Type B pancreatic cell (in vitro differentiated cells): ENCODE measurements at places on chromosomes 5 and 9. TPM values are rescaled to one million over a fixed set of nuclear protein-coding genes. Genes with fewer than 3 reads are reported as not detected.
A peak's percentile ranks its signal among the peaks of the same experiment; 100 is the strongest.

BTNL8 gene
- total RNA-seq: 0.87 and 2.0 TPM in 2 replicates

SURF1 gene
- 40.8 and 46.9 TPM in 2 replicates for total RNA-seq

FRMD3 gene
- total RNA-seq: 4.5 and 8.0 TPM in 2 replicates

PLPPR1 gene
- 3.2 and 6.2 TPM in 2 replicates for total RNA-seq

SMC2 gene
- 19.1 and 40.5 TPM in 2 replicates for total RNA-seq

CSF2 gene
- not detected in 2 replicates for total RNA-seq

BASP1 gene
- 131 and 197 TPM in 2 replicates for total RNA-seq

TMEM252 gene
- 0.67 and 0.80 TPM in 2 replicates for total RNA-seq

DNA sequence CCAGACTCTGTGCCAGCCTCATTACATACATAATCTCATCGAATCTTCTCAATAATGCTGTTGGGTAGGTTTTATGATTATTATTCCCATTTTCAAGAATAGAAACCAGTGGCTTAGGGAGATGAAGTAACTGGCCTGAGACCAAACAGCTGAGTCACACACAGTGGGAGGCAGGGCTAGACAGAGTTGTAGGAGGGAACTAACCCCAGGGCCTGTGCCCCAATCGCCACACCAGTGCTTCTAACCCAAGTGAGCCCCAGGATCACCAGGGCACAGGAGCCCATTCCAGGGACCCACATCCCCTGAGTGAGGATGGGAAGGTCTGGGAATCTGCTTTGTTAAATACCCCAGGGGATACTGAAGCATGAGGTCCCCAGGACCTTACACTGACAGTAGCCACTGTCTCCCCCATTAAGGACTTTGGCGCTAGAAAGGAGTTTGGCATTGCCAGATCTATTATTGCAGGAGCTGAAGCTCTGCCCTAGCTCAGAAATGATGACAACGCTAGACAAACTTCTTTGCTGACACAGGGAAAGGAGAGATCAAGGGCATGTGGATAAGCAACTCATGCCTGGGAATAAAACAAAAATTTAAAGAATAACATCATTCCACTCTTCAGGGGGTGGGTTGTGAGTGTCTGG, 63.8 kb upstream of the PPARGC1B start:
- peak; percentile 47 for DNase-seq

GRCh38 chr5:41465493-41466171, 44.8 kb downstream of the PLCXD3 start:
- DNase-seq: no peak

DNA sequence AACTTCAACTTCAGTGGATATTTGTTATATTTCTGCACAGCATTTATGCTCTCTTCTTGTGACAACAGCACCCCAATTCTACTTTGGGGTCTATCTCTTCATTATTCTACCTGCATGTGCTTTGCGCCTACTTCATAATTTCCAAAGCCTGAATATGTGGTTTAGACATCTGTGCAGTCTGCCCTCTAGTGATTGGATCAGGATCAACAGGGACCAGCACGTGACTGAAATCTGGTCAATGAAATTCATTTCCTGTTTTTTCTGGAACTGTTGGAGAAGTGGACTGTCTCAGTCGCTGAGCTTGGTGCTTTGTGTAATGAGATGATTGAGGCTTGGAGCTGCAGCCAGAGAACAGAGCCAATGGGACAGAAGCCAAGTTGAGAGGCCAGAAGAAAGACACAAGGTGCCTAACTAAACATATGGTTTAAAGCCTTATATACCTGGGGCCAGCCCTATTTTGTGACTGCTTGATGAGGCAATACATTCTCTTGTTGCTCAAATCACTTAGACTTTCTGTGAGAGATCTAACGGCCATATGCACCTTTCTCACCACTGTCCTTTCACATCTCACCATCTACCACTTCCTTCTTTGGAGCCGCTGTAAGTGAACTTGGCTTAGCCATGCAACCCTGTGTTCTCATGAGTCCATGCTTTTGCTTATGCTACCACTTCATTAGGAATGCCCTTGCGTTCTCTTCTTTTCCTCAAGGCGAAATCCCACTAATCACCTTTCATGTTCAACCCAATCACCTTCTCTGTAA, 68.8 kb upstream of the PPP2R2B start:
- DNase-seq: no peak

GRCh38 chr9:100637787-100638186, 59.9 kb downstream of the CAVIN4 start:
- DNase-seq: no peak

- no peak for DNase-seq
Measured at GRCh38 chr9:9973062-9973461, 639.7 kb downstream of the PTPRD start.

DNA sequence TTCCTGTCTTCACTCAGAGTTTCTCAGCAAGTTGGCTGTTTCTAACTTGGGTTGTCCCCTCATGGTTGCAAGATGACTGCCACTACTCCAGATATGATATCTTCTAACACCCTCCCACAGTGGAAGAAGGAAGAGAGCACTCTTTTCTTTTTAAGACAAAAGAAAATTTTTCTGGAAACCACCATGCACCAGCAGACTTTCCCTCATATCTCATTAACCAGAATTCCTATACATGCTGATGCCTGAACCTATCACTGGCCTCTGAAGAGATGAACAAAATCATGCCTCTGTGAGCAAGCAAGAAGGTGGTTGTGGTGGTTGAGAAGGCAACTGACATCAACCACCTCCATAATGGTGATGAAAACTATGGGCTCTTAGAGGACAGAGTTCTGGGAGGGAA, 56.8 kb downstream of the FEM1C start:
- no peak for DNase-seq

GRCh38 chr5:164580155-164580554, 1074.7 kb downstream of the MAT2B start:
- DNase-seq: no peak

DNA sequence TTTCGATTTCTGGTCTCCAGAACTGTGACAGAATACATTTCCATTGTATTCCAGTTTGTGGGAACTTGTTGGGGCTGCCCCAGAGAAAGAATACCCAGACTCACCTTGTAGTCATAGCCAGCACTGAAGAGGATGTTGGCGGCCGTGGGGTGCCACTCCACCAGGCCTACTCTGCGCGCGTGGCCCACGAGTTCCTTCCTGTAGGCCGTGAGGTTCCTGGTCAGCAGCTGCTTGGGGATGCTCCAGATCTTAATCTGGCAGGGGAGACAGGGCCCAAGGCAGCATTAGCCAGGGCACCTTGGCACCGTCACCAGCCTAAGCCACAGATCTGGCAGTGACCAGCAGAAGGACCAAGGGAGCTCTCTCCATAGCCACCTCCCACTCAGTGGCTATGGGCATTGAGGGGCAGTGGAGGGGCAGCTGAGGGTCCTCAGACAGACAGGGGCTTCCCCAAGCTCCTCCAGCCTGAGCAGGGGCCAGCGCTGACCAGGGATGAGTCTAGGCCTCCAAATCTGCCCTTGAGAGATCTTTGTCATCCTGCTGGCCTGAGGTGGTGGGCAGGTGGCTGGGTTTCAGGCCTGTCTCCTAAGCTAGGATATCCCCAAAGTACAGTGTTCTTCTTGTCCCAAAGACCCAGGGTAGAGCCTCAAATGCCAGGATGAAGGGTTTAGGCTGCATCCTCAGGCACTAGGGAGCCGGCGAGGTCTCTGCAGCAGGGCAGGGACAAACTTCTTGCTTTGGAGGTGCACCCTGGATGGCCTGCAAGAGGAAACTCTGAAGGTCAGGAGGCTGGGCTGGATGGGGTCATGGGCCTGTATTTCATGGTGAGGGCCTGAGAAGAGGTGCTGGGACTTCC, 15.9 kb upstream of the TRIM14 start:
- DNase-seq: no peak

- DNase-seq: no peak
Measured at GRCh38 chr9:71758785-71759184, 9.5 kb downstream of the CEMIP2 start.

GRCh38 chr9:103867886-103868285, 226.2 kb upstream of the SMC2 start:
- no peak for DNase-seq

- DNase-seq: no peak
Measured at GRCh38 chr9:129569502-129570449, 51.1 kb downstream of the C9orf50 start.

DNA sequence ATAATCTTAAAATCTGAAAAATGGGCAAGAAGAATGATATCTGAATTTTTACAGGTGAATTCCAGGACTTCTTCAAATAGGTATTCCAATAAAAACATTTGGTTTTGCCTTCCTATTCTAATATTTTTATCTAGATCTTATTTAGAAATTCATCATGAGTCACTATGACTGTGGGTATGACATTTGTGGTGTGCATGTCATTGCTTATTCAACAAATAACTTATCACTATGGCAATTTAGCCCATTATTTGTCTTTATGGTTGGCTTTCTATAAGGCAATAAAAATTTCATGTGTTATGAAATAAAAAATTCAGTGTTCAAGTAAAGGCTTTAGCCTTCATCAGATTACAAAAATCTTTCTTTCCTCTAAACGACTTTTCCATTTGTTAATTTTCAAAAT, 1139.6 kb upstream of the NUDT12 start:
- DNase-seq: no peak

DNA sequence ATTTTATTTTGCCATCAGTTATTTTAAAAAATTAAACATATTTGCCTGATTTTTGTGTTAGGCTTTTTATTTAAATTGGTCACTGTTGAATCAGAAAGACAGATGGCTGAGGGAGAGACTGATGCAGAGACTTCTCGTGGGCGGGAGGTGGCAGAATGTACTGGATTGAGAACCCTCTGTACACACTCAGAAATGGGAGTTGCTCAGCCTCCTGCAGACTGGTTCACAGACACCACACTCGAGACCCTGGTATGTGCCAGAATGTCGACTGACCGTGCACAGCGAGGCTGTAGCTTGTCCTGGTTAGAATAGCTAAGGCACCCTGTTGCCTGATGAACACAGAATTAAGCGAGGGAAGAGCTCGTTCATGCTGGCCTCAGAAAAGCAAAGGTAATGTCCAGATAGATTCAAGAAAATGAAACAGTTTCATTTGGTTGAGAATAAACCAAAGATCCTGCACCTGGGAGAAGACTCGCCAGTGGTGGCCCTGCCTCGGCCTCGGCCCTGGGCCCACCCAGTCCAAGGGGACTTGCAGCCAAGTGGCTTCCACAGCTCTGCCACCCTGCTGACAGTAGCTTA, 71.3 kb upstream of the OTULINL start:
- DNase-seq: no peak

- DNase-seq: no peak
Measured at GRCh38 chr9:84597131-84597530, 72.4 kb upstream of the NTRK2 start.

GRCh38 chr5:170280011-170280493, 17.5 kb downstream of the LCP2 start:
- DNase-seq: no peak

GRCh38 chr9:22838266-22838665, 391.6 kb downstream of the DMRTA1 start:
- DNase-seq: no peak

- DNase-seq: no peak
Measured at GRCh38 chr5:5116956-5117355, 23.2 kb upstream of the ADAMTS16 start.

- no peak for DNase-seq
Measured at GRCh38 chr5:176436656-176437055, 11.5 kb upstream of the FAF2 start.

DNA sequence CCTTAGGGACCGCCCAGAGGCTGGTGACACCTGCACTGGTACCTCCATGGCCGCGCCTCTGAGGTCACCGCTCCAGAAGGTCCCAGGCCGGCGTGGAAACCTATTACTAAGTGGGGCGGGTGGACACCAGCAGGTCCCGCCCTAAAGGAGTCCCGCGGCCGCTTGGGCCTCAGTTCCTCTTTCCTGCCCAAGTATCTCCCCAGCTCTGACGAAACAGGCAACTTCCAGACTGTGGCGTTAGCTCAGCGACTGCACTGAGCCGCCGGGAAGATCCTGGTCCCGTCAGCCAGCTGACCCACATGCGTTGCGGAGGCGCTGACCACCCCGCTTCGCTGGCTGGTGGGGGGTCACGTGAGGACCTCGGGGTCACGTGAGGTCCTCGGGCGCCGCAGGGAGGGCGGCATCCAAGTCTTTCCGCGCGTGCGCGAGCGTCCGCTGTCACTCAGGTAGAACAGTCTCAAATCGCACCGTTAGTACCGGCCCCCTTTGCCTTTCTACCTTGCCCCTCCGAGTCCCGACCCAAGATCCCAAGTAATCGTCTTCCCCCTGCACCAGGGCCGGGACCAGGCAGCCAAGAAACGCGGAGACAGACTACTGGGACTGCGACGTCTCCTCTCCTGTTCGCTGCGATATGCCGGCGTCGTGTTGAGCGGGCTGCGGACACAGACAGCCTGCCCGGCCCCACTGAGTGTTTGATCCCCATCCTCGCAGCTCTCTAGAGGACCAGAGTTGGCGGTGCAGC, 53.7 kb upstream of the KDM4C start:
- peak; percentile 75 for DNase-seq
